ENCODE measurements at places on chromosomes 16 and 17.

DNA sequence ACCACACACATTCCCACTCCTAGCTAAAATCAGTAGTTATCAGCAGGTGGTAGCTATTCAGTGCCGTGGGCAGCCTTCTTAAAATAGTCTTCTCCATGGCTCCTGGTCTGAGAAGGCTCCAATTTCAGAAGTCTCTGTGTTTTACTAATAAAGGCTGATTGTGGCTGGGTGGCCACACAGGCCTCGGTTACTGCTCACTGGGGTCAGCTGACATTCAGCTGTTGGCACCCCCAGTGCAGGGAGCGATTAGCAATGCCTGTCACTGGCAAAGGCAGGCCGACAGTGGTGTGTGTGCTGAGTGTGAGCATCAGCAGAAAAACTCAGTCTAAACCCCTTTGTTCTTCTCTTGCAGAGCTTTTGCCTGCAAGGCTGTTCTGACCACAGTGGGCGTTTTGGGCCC, 16.6 kb upstream of the DBNDD1 start:
- no peak for DNase-seq

DNA sequence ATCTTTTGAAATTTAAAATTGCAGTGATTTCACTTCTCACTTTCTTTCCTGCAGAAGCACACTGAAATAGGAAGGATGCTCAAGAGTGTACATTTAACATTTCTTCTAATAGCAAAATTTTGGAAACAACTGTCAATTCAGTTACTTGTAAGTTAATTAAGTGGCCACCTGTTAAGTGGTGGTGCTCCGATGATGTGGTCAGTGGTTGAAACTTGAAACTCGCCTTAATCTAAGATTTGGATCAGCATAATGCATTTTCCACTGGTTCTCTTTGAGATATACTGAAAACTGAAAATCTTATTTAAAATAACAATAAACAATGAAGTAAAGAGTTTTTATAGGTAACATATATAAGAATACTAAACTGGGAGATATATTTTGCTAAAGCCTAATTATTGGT, 7.0 kb upstream of the MYH8 start:
- DNase-seq = no peak

GRCh38 chr16:61547626-61548025, 488.6 kb downstream of the CDH8 start:
- DNase-seq = no peak

GRCh38 chr16:19182481-19182880, 14.4 kb downstream of the SYT17 start:
- DNase-seq = no peak

- no peak for DNase-seq
Measured at GRCh38 chr17:58808609-58809563, 53.2 kb downstream of the PPM1E start.

GRCh38 chr16:15482068-15482747, 47.8 kb downstream of the BMERB1 start:
- no peak for DNase-seq

- no peak for DNase-seq
Measured at GRCh38 chr17:78268191-78268874, 36.9 kb downstream of the TMEM235 start.

- no peak for DNase-seq
Measured at GRCh38 chr17:15914400-15915170, 30.3 kb upstream of the ADORA2B start.

GRCh38 chr16:31476303-31477219, 4.6 kb downstream of the TGFB1I1 start:
- DNase-seq = peak; percentile 79

DNA sequence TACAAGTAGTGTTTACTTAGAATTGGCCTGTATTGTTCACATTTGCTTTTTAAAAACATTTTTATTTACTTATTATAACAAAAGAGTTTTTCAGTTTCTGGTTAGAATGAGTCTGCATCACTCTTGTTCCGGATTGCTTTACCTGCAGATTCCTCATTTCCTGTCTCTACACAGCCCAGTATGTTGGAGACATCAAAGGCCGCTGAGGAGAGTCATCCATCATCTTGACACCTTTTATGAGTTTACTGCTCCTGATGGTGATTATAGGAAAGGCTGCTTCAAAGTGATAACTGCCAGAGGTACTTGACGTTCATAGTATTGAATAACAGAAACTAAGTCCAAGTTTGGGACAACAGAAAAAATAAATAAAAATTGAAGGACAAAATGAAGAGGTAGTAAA, 490.5 kb upstream of the CA10 start:
- DNase-seq = no peak

- no peak for DNase-seq
Measured at GRCh38 chr16:14309001-14309886, 238.1 kb downstream of the MRTFB start.
